Mucosa of gallbladder (tissue), 1 donor: ENCODE measurements at places on chromosomes 6 and 20. TPM values are rescaled to one million over a fixed set of nuclear protein-coding genes. Genes with fewer than 3 reads are reported as not detected.

DNA sequence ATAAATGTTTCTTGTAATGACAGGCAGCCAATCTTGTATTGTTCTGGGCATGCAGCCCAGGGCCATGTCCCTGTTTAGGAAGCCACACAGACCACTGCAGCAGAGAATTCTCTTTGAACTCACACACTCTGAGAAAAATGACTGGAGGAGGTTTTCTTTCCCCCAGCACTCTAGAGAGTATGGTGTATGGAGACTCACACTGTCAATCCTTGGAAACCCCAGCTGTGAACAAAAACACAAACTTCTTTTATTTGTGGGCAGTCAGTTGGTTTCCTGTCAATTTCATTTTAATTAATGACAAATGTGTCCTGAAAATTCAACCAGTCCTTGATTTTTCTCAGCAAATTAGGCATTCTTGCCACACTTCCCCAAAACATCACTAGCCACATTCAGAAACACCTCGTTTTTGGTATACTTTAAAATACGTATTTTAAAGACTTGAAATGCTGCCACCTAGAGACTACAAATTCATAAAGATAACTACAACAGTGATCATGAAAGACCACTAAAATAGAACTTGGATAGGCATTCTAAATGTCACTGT is 52.9 kb upstream of the UFL1 start:
- DNase-seq = no peak

- no peak for DNase-seq
Observed at GRCh38 chr6:44522871-44523270, 135.4 kb downstream of the CDC5L start.

DNA sequence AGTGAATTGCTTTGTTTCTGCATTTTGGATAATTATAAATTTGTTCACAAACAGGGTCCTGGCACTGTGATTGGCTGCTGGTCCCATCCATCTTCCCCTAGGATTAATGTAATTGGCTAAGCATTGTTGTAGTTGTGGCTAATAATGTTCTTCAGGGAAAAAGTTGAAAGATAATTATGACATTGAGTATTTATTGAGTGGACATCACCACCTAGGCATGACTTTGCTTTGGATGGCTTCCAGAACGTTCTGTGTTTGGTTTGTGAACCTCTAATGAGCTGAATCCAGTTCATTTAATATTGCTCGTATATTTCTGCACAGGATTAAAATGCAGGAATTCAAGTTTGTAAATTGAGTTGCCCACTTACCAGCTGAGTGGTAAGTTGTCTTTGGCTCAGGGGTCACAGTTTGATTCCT is 55.1 kb downstream of the ARID1B start:
- DNase-seq = no peak

SLC17A4 gene
- 62.7 TPM for total RNA-seq

DNA sequence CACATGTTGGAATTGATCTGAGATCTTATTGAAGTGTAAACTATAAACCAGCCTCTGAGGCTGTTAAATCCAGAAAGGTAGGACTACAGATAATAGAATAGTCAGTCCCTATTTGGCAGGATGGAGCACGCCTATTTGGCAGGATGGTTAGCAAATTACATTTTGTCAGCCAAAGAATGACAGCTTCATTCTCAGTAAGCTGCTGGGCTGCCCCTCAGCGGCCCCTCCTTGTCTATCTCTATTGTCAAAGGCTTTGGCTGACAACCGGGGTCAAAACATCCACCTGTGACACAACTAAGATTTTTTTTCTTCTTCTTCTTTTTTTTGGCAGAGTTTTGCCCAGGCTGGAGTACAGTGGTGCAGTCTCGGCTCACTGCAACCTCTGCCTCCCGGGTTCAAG is 123.4 kb upstream of the ECI2 start:
- no peak for DNase-seq

DNA sequence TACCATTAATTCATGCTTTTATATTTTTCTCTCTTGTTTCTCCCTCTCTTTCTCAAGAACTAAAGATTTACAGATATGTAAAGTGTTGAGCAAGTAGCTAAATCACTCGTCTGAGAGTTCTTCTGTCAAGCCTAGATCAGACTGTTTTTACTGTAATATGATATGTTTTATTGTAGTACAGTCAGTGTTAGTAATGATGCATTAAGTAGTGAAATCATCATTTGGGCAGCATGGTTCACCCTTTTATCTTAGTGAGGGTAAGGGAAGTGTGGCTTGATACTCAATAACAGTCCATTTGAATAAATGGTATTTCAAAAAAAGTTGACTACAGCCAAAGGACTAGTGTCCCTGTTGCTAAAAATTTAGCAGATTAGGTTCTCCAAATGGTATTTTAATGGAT is 9.2 kb downstream of the CYB5R4 start:
- DNase-seq = no peak

GINS1 gene
- total RNA-seq = 1.4 TPM

SLC2A10 gene
- total RNA-seq = 21.8 TPM

DNA sequence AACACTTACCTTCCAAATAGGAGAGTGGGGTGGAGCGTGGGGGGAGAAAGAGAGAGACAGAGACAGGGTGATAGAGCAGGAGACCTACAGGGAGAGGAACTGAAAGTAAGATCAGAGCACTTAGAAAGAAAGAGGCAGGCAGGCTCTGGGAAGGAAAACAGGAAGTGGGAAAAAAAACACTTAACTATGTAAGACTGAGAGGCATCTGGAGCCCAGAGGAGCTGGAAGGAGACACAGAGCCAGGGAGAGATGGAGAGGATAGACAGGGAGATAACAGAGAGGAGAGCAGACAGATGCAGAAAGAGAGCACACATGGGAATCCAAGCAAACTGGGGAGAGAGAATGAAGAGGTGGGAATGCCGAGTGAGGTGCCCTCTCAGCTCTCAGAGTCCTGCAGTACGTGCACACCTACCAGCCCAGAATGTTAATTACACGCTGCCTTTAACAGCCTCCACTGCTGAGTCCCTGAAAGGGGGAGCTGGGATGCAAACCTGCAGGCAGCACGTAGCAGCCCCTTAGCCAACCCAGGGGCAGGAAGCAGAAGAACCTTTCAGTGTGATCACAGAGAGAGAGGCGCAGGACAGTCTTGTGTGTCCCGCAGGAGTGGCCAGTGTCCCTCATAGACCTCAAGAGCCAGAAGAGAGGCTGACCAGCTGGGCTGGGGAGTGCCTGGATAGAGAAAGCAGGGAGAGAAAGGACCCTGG is 132.7 kb upstream of the LRFN2 start:
- DNase-seq = no peak

HLA-DOB gene
- 0.69 TPM for total RNA-seq

- no peak for DNase-seq
Observed at GRCh38 chr6:151111670-151112069, 128.1 kb upstream of the AKAP12 start.

- no peak for DNase-seq
Observed at GRCh38 chr6:170545405-170545804, 7.7 kb downstream of the PSMB1 start.

DNA sequence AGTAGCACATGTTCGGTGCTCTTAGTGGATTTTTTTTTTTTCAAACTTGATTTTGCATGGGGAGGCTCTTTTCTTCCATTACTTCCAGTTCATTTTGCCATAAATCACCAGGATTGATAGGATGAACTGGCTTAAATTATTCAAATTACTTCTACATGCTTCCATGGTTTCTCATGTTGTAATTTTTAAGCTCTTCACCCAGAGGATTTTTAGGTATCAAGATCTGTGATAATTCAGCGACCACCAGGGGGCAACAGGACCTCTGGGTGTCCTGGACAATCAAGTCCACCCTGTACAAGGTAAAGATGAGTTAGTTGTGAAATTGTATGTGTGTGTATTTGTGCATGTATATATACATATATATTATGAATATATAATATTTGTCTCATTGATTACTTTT is 4.2 kb upstream of the EPHA7 start:
- peak; percentile 39 for DNase-seq
